ENCODE measurements at places on chromosomes 13 and 19.

GRCh38 chr19:19628501-19629134 is 598 bp upstream of the LPAR2 start:
- DNase-seq, result peak; percentile 69

GRCh38 chr19:48436586-48436985 is 9.2 kb upstream of the GRWD1 start:
- no peak for DNase-seq

DNA sequence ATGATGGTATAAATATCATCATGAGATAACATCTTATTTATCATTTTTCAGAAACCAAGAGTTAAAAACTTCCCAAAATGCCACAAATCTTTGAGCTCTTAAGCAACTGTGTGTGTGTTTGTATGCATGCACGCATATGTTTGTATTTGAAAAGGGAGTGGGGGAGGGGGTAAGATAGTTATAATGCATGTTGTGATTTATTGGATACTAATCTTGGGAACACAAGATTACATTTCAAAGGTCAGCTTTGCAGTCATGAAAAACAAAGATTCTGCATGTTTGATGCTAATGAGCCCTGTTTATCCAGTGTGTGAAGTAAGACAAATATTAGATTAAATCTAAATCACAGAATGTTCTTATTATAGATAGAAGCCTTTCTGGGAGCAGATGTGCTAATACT is 355.9 kb downstream of the DCT start:
- DNase-seq, result no peak

- no peak for DNase-seq
Measured at GRCh38 chr13:100203696-100204367, 114.9 kb downstream of the PCCA start.

DNA sequence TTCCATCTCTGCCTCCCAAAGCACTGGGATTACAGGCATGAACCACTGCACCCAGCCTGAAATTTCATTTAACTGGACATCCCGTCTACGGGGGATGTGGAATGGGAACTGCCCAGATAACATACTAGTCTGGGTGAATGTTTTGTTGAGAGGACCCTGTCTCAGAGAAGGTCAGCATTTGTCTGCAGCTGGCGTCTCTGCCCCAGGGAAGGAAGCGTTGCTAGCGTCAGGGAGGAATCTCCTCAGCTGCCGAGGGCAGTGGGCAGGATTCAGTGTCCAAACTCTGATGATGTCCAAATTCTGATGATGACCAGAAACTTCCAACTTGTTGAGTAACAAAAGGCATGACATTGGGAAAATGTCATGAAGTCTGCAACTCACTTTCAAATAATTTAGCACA is 3.1 kb downstream of the NXNL1 start:
- DNase-seq, result no peak

GRCh38 chr19:50568728-50569698 is 778 bp upstream of the LRRC4B start:
- no peak for DNase-seq

DNA sequence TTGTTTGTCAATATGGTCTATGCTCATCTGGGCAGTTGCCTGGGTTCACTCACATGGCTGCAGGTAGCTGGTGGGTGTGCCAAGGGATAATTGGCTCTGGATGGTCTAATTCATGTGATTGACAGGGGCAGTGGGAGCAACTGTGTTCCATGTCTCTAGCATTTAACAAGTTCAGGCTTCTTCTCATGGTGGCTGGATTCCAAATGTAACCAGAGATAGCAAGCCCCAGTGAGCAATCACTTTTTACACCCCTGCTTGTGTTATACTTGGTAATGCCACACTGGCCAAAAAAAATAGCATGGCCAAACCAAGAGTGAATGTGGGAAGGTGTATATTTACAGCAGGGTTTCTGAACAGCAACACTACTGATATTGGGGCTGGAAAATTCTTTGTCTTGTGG is 89.6 kb upstream of the TNFSF11 start:
- DNase-seq, result no peak

DNA sequence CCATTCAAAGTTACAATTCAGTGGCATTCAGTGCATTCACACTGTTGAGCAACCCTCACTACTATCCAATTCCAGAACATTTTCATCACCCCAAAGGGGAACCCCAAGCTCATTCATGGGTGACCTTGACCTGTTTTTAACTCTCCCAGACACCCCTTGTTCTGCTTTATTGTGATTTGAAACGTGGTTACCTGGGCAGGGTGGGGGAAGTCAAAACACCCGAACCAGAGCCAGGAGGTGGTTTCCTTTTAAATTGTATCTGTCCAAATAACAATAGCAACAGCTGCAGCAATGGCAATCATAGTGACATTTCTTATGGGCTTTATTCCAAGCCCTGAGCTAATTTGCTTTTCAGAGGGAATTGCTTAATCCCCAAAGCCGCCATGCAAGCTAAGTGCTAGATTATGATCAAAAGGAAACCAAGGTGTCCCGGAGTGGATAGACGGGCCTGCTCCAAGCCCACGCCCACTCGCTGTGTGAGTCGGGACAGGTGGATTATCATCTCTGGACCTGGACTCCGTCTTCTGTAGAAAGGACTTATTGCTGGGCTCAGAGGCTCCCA is 6.1 kb downstream of the PTGIR start:
- no peak for DNase-seq

- DNase-seq, result no peak
Measured at GRCh38 chr13:106867249-106867648, 299.3 kb upstream of the ARGLU1 start.

- no peak for DNase-seq
Measured at GRCh38 chr13:75800545-75800944, 164.4 kb downstream of the LMO7 start.

DNA sequence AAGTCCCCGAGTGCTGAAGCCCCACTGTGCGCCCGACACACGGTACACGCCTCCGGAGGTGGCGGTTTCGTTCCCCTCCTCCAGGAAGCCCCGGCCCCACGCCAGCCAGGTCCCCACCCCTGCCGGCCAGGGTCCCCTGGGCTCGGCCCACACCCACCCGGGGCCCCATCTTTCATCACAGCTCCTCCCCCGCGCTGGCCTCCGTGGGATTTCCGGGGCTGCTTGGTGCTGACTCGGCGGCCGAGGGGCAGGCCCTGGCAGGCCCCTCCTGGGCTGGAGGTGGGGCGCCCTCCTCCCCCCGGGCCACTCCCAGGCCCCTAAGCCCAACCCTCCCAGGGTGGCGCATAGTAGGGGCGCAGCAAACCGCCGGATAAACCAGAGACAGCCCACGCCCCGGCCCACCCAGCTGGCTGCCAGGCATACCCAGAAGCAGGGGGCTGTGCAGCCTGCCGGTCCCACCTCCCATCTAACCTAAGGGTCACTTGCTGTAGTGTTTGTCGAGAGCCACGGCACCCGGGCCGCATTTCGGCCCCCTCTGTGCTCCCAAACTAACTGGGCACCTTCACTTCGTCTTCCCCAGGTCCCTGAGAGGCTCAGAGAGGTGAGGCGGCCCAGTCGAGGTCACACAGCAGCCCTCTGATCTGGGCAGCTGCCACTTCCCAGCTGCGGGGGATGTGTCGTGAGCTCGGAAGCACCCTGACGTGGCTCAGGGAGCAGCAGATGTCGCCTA is 6.6 kb downstream of the ZBTB7A start:
- no peak for DNase-seq

GRCh38 chr13:101618440-101619187 is 166.1 kb downstream of the ITGBL1 start:
- no peak for DNase-seq

DNA sequence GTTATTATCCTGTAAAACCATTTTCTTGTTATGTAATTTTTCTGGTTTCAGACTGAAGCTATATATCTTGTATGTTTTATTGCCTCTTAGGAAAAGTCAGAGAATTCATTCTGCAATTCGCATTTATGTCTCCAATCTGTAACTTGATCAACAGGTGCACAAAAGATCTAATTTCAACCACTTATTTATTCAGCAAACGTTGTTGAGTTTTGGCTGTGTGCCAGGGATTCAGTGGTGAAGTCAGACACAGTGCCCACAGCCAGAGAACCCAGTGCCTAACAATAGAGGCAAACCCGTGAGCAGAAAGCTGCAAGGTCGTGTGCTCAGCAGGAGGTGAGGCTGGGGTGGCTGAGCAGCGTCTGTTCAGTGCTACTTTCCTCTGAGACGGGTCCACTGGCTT is 119.5 kb upstream of the MCF2L start:
- no peak for DNase-seq

- DNase-seq, result peak; percentile 44
Measured at GRCh38 chr19:15432629-15433518, 14.1 kb upstream of the AKAP8L start.

DNA sequence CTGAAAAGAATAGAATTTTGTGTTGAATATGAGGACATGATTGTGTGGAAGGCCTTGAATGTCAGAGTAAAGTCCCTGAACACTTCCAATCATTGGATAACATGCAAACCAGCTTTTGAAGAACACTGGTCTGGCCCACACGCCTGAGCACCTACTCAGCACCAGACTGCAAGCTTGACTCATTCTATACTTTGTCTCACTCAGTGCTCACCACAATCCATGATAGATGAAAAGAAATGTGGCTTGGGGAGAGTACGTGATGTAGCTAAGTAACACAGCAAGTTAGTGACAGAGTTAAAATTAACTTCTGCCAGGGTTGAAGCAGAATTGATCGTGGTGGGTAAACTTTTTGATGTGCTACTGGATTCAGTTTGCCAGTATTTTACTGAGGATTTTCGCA is 12.0 kb downstream of the DLEU7 start:
- DNase-seq, result peak; percentile 8

GRCh38 chr13:23599083-23599925 is 29.1 kb downstream of the TNFRSF19 start:
- no peak for DNase-seq

- peak; percentile 48 for DNase-seq
Measured at GRCh38 chr19:45824041-45824471, 8.9 kb upstream of the RSPH6A start.

DNA sequence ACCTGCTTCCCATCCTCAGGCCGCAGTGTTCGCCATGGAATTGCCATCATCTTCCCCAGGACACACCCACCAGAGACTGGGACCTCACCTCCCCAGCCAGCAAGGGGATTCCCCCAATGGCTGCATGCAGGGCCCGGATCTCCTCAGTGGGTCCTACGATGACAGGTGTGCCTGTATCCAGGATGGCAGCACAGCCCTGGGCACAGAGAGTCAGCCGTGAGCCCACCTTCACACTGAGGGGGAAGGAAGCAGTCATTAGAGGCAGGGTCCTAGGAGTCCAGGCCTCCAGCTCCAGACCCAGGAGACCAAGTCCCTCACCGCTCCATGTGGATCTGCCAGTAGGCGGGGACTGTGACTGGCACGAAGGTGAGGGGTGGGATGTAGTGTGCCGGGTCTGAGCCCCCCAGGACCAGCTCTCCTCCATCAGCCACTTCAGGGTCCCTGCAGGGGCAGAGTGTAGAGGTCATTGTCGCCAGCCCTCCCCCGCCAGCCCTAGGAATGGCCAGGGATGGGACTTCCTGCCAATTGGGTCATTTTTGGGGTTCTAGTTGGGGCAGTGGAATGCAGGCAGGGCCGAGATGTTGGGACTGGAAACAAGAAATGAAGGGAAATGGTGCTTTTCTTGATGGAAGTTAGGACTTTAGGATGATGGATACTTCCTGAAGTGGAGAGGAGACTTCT is 5.7 kb upstream of the KCNC3 start:
- no peak for DNase-seq

DNA sequence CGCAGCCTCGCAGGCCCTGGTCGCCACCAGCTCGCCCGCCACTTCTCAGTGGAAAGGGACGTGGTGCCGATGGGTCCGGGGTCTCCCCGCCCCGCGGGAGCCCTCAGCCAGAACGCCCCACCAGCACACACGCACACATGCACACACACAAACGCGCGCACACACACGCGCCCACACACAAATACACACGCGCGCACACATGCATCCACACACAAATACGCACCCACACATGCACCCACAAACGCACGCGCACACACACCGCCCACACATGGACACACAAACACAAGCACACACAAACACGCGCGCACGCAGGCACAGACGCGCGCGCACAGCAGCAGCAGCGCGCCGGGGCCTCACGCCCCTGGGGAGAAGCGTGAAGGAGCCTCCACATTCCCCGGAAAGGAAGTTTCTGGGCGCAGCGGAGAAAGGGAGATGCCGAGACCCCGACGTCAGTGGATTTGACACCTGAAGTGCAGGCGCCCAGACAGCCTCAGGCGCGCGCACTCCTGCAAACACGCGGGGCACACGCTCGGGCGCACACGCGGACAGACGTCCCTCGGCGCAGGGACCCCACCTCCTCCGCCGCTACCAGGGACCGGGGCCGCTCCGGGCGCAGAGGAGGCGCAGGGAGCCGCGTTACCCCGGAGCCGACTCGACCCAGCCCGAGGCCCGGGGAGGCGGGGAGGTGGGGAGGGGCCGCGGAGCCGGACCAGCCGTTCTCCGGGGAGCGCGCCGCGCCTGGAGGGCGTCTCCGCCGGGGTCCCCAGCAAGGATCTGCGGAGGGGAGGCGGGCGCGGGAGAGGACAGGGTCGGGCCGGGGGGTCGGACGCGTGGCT is 622 bp downstream of the RASA3 start:
- DNase-seq, result no peak

DNA sequence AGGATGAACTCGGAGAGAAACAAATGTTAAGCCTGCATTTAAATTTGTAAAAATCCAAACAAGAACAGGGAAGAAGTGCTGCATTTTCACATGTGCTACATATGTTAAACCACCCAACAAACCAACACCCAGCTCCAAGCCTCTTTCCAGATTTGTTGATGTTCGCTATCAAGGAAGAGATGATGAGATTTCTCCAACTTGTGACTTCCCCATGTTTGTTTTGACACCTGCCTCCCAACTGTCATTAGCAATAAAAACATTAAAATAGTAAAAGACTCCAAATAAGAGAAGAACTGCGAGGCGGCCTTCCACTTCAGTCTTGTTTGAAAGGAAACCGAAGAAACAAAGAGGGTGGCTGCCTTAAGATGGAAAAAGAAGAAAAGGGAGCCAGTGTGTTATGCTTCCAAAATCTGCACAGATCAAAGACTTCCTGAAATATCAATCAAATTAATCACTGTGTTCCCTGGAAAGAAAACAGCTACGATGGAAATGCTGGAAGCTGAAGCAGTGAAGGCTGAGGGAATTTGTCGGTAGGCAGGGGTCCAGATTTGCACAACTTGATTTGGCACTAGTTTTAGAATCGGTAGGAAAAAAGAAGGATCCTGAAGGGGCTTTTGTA is 14.0 kb upstream of the GGACT start:
- DNase-seq, result no peak

GRCh38 chr13:69487576-69487975 is 620.0 kb upstream of the ATXN8OS start:
- DNase-seq, result no peak

DNA sequence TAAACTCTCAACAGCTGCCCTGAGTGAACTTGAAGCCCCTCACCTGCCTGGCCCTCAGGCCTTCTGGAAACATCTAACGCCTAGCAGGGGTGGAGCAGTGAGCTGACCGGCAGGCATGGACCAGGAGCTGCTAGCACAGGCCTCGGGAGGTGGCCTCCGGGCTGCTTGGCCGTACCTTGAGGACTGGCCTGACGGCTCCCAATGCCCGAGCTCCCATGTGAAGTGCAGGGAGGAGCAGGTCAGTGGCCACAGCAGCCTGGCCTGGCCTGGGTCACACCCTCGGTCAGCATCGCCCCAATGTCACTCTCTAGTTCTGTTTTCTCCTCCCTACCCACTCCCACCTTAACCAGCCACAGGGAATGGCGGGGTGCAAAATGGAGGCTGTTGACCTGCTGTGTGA is 19.0 kb downstream of the TSHZ3 start:
- DNase-seq, result no peak

GRCh38 chr13:91652404-91653301 is 254.2 kb downstream of the GPC5 start:
- no peak for DNase-seq

GRCh38 chr13:61463024-61463423 is 47.4 kb upstream of the PCDH20 start:
- no peak for DNase-seq
